ENCODE measurements at places on chromosomes 4 and X. TPM values are rescaled to one million over a fixed set of nuclear protein-coding genes. Genes with fewer than 3 reads are reported as not detected.

DNA sequence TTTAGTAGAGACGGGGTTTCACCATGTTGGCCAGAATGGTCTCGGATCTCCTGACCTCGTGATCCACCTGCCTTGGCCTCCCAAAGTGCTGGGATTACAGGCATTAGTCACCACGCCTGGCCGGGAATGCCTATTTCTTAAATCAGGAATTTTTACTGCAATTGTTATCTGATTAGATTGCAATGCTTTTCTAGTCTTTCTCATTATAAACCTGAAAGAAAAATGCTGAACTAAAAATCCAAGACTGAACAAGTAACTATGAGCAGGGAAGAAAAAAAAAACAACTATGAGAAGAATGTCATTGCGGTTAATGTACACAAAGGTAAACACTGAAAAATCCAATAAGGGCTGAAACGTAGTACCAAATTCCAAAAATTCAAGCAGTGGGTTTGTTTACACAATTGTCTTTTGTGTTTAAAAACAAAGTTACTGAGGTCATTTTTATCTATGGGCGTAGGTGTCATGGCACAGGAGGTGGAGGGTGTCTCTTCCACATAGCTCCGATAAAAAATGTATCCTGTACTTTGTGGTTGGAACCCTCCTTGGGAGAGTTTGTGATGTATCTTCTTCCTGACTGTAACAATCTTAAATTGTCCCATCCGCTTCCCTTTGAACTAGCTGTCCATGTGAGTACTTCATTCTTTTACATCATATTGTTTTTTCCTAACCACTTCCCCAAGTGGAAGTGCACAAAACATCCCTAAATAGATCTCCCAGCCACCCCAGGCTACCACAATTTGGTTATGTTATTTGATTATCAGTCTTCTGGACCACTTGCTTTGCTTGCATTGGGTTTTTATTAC, 11.1 kb upstream of the TMEM156 start:
- DNase-seq, result no peak

- DNase-seq, result no peak
Measured at GRCh38 chr4:123477711-123478209, 81.2 kb downstream of the SPRY1 start.

Gene BRS3
- total RNA-seq, result not detected

DNA sequence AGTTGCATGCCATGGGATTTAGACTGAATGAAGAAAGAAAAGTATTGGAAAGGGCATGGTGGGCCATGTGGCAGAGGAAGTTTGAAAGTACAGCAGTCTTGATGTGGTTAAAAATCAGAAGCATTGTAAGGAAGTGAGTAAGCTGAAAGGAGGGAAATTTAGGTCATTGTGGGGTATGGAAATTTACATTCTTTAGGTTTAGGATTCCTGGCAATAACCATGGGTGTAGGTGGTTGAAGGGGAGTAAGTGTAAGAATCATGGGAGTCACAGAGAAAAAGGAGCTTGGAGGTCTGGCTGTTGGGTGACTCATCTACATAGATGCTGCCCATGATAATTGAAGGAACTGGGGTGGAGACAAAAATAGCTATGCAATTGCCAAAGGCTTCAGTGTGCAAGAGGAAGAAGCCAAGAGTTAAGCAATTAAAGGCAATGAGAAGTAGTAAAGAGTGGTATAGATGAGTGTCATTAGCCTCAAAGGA, 243.8 kb upstream of the LDB2 start:
- DNase-seq, result no peak

Gene MAGEE1
- 2.8 TPM for total RNA-seq

- no peak for DNase-seq
Measured at GRCh38 chr4:175297965-175298565, 379.9 kb downstream of the ADAM29 start.

- DNase-seq, result no peak
Measured at GRCh38 chrX:130770615-130771014, 132.4 kb downstream of the ENOX2 start.

Gene GPM6B
- total RNA-seq, result 4.7 TPM

DNA sequence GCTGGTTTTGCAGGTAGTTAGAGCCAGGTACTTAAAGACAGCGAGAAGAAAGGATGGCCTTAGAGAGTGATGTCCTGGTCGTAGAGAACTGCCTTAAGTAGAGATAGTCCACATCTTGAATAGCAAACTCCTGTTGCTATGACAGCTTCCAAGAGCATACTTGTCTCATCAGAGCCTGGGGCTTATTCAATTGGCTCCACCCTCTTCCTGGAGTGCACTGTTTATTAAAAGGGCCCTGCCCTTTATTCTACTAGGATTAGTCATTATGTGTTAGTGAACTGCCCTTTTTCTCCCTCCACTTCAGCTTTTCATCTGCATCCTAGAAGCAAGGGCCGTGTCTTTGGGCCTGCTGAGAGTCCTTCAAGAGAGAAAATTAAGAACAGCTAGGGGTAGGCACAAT, 94.5 kb upstream of the EOLA2 start:
- DNase-seq, result no peak

Gene SERTM2
- not detected for total RNA-seq

DNA sequence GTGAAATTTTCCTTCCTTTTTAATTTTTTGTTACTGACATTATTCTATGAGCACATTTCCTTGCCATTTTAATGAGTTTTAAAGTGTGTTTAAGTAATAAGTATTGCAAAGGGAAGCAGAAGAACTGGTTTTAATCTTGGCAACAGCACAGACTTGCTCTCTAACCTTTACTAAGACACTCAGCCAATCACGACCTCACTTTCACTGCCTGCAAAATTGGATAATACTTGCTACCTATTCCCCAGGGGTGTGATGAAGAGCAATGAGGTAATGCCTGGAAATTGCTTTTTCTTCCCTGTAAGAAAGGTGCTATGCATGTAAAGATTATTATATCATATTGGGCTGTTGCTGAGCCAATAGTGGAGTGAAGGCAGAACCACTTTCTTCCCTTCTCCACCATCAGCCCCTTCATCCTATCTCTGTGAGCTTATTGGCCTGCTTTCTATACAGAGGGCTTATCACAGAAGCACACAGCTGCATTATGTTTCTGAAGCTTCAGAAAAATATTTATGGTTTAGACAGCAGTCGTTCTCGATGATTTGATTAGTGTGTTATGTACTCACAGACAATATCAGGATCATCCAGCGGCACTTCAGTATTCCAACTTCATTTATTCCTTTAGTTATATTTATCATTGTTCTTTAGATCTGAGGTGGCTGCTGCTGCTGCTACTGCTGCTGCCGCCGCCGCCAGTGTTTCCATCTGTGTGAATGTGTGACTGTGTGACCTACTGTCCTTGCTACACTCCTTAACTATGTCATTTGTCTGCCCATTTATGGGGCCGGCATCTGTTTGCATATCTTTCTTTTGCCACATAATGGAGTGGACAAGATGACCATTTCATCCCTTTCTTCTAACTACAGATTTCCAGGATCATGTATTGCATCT, 255.1 kb downstream of the C4orf33 start:
- DNase-seq, result no peak

Gene ZNF185
- total RNA-seq, result 7.4 TPM

GRCh38 chr4:164087733-164088132, 593.2 kb downstream of the TMA16 start:
- DNase-seq, result no peak

DNA sequence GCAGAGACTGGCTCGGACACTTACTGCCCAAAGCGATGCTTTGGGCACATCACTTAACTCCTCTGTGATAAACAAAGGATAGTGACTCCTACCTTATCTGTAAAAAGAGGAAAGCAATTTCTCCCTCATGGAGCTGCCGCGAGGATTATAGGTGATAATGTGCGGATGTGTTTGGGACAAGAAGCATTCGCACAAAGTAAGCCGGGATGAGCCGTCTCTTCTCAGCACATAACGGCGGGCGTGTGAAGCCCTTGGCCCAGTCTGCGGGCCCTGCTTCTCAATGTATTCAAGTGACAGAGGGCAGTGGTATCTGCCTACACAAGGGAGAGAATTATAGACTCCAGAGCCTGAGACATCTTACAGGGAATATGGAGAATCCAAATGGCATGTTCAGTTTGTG, 550.3 kb upstream of the CPEB2 start:
- no peak for DNase-seq

DNA sequence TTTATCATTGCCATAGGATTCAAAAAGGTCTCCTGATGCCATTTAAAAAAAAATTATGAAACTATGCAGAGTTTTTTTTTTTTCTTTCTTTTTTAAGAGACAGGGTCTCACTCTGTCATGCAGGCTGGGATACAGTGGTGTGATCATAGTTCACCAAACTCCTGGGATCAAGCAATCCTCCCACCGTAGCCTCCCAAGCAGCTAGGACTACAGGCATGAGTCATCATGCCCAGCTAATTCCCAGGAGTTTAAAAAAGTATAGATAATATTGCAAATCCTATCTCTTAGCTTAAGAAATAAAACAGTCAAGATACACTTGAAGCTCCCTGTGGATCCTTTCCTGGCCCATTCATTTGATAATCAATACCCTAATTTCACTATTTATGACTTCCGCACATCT, 58.6 kb upstream of the PRSS48 start:
- DNase-seq, result no peak

DNA sequence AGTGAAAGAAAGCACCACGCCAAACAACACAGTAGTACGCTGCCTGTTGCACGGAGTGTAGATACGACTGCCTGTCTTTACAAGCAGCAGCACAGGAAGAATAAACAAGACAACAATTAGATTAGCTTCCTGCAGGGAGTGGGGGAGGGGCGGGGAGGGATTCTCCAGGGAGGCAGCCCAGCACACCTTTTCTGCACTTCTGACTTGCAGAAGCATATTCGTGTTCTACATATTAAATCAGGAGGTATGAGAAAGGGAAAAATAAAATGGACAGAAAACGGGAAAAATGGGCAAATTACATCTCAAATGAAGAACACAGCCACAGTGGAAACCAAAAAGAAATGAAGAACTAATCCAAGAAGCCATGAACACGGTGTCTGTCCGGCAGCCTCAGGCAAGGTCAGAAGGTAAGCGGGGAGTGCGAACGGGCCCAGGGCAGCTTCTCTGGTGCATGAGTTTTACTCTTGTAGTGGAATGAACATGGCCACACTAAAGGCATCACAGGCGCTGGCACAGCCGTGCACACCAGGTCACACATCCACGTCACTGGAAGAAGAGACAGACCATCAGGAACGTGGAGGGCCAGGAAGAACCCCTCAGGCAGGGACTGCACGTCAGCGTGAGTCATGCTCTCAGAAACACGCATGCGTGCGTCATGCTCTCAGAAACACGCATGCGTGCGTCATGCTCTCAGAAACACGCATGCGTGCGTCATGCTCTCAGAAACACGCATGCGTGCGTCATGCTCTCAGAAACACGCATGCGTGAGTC, 20.1 kb upstream of the ADRA2C start:
- DNase-seq, result no peak

- no peak for DNase-seq
Measured at GRCh38 chrX:134764202-134764785, 106.0 kb upstream of the PLAC1 start.

Gene DKC1
- 31.0 TPM for total RNA-seq

Gene GPR119
- total RNA-seq, result not detected

DNA sequence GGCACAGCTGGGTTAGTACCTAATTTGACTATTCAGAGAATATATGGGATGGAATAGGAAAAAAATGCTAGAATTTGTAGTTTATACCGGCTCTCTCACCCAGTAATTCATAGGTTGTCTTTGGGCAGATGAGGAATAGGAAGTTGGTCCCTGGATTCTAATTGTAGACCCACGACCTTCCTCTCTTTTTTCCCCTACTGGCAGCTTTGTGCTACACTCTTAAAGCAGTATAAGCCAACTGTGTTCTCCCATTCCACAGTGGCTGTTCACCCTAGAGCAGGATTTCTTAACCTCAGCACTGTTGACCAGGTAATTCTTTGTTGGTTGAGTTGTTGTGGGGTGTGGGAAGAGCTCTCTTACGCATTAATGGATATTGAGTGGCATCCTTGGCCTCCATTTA, 92.9 kb downstream of the FNIP2 start:
- DNase-seq, result no peak

Gene IGSF1
- total RNA-seq, result 5.9 TPM

DNA sequence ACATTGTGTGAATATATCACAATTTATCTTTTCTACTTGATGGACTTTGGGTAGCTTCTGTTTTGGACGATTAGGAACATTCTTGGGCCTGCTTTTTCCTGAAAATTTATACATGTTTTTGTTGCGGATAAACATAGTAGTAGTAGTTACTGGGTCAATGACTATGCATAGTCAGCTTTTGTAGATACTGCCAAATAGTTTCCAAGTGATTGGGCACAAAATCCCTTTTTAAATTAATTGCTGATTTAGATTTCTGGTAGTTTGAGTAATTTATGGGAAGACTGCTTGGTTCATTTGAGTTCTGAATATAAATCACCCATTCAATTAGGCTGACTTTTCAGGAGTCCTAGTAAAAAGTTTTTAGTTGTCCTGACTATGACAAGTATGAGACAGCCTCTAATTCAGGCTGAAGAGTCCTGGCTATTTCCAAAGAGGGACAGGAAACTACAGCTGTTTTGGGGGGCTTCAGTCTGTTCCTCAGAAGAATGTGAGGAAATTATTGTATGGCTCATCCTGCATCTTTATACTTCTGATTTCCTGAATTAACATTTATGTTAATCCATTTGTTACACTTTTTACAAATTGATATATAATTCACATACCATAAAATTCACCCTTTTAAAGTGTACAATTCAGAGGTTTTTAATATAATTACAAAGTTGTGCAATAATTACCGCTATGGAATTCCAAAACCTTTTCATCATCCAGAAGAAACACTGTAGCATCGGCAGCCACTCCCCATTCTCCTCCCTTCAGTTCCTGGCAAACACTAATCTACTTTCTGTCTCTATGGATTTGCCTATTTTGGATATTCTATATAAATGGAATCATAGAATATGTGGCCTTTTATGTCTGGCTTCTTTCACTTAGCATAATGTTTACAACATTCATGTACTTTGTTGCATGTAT, 14.2 kb downstream of the LRP2BP start:
- DNase-seq, result no peak

GRCh38 chr4:153418558-153418957, 47.6 kb upstream of the TMEM131L start:
- no peak for DNase-seq

Gene SPON2
- 9.9 TPM for total RNA-seq
